ENCODE measurements at places on chromosomes 4 and X.

- DNase-seq: no peak
Measured at GRCh38 chr4:47251348-47252135, 212.0 kb downstream of the COMMD8 start.

- DNase-seq: no peak
Measured at GRCh38 chr4:38757945-38758600, 24.7 kb downstream of the TLR10 start.

- DNase-seq: no peak
Measured at GRCh38 chrX:149909324-149910177, 19.8 kb upstream of the HSFX4 start.

DNA sequence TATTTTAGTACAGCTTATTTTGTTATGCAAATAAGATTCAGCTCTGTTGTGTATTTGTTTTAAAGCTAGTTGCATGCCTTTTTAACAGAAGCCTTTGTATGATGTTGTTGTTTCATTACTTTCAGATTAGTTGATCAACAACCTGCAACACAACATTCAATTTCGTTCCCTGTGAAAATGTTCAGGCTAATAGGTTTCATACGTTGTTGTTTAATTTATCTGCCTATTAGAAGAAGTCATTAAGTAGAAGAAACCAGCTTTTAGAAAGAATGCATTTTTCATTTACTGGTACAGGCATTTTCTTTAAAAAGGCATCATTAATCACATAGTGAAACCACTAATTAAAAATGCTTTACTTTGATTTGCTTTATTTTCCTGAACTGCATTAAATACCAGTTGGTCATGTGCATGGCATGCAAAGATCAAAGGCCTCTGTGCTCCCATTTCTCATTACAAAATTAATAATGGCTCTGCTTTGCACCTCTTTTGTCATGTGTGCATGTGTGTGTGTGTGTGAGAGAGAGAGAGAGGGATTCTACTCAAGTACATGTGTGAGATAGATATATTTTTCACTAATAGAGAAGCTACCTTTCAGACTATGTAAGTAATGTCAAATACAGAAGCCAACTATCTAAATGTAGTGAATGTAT lies 29.2 kb upstream of the CTSO start:
- no peak for DNase-seq

DNA sequence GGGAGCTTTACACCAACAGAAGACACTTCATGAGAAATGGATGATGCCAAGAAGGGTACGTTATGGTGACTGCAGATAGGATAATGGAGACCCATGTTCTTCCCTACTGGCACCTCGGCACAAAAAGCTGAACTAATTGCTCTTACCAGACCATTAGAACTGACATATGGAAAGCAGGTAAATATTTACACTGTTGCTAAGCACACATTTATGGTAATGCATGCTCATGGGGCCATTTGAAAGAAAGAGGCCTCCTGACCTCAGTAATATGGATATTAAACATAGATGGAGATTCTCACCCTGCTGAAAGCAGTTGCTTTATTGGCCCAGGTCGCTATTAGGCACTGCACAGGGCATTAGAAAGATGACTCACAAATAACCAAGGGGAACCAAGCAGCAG lies 1759.6 kb downstream of the C4orf33 start:
- DNase-seq: no peak

- no peak for DNase-seq
Measured at GRCh38 chr4:62495032-62495431, 1294.9 kb downstream of the ADGRL3 start.

- DNase-seq: no peak
Measured at GRCh38 chrX:2614911-2615310, 76.2 kb upstream of the CD99 start.

- DNase-seq: no peak
Measured at GRCh38 chr4:23745377-23745776, 144.5 kb downstream of the PPARGC1A start.

GRCh38 chr4:182062458-182062857 lies 180.7 kb upstream of the TENM3 start:
- DNase-seq: no peak

GRCh38 chrX:71922686-71923085 lies 12.0 kb downstream of the NHSL2 start:
- no peak for DNase-seq

GRCh38 chrX:128106630-128107029 lies 54.4 kb upstream of the ACTRT1 start:
- no peak for DNase-seq
